ENCODE measurements at places on chromosomes 7 and 10.

DNA sequence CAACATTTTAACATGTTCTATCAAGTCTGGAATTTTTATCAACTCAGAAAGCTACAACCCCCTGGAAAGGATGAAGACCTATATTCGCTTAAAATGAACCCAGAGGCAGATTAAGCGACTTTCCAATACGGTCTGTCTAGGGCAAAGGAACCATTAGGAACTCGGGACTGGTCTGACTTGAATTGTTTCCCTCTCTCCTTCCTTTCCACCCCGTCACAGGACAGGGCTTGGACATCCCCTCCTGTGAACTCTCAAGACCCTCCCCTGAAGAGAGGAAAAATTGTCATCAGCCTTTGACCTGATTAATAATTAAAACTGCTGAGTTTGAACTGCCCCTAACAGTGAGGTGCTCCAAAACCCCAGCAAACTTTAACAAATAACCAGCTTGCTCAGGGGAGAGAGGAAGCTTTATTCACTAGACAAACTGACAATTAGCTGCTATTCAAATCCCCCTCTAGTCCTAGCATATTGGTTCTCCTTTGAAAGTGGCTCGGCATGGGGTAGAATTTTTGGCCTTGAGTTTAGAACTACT lies 22.6 kb upstream of the SLF2 start:
- no peak for DNase-seq

GRCh38 chr10:113331961-113332360 lies 220.9 kb upstream of the HABP2 start:
- no peak for DNase-seq

- DNase-seq = no peak
Measured at GRCh38 chr7:44084701-44085100, 2.4 kb upstream of the POLM start.

DNA sequence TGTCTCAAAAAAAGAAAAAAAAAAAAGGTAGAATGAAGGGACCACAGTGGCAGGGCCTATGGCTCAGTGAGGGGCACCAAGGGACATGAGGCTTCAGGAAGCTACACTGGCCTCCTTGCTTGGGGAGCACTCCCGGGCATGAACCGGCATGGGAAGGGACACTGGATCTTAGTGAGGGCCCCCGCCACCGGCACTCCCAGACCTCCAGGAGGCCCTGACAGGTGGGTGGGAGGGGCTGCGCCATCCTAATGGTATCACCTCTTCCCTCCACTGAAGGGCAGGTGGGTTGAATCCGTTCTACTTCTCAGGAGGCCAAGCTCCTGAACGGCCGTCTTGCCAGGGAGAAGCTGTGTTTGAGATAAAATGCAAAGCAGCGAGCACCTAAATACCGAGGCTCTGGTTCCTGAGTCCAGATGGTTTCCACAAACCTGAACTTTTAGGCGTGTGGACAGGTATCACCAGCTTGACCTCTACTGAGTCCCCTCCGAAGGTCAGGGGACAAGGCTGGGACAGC lies 69.8 kb downstream of the C10orf143 start:
- DNase-seq = no peak

- peak; percentile 32 for DNase-seq
Measured at GRCh38 chr10:45373576-45374349, at the start of gene ALOX5. TSS of gene ALOX5 (plus strand) at chr10:45374216. CDS start at chr10:45374280, 64 bp downstream.

- DNase-seq = no peak
Measured at GRCh38 chr10:132145521-132146185, 41.1 kb upstream of the DPYSL4 start.

GRCh38 chr7:74575083-74575784 lies 82.3 kb upstream of the GTF2I start:
- no peak for DNase-seq

DNA sequence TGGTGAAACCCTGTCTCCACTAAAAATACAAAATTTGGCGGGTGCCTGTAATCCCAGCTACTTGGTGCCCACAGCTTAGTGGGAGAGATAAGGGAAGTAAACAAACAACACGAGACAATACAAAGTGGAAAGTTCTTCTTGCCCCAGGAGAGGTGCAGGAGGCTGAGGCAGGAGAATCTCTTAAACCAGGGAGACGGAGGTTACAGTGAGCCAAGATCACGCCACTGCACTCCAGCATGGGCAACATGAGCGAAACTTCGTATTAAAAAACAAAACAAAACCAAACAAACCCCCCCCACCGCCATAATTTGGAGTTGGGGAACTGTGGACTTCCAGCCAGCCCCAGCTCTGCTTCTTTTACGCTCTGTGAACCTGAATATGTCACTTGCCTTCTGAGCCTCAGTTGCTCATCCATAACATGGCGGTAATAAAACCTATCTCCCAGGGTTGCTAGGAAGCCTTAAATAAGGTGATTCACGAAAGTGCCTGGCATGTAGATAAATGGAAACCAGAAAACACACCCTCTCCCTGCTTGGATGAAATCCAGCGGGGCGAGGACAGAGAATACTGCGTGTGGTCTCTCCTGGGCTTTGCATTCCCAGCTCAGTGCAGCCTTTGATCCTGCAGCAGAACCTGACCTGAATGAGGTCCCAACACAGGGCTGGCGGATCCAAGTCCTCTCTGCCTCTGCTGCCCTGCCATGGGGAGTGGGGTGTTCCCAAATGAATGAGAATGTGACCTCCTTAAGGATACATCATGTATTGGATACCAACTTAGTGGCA lies 10.2 kb downstream of the MLXIPL start:
- no peak for DNase-seq

GRCh38 chr10:92542458-92542857 lies 31.4 kb downstream of the IDE start:
- DNase-seq = no peak

GRCh38 chr10:31554556-31554955 lies 235.5 kb downstream of the ZEB1 start:
- no peak for DNase-seq

Measured in NCI-H2081 (cell line).